ENCODE measurements at places on chromosomes 12 and 14.
A peak's percentile ranks its signal among the peaks of the same experiment; 100 is the strongest.

DNA sequence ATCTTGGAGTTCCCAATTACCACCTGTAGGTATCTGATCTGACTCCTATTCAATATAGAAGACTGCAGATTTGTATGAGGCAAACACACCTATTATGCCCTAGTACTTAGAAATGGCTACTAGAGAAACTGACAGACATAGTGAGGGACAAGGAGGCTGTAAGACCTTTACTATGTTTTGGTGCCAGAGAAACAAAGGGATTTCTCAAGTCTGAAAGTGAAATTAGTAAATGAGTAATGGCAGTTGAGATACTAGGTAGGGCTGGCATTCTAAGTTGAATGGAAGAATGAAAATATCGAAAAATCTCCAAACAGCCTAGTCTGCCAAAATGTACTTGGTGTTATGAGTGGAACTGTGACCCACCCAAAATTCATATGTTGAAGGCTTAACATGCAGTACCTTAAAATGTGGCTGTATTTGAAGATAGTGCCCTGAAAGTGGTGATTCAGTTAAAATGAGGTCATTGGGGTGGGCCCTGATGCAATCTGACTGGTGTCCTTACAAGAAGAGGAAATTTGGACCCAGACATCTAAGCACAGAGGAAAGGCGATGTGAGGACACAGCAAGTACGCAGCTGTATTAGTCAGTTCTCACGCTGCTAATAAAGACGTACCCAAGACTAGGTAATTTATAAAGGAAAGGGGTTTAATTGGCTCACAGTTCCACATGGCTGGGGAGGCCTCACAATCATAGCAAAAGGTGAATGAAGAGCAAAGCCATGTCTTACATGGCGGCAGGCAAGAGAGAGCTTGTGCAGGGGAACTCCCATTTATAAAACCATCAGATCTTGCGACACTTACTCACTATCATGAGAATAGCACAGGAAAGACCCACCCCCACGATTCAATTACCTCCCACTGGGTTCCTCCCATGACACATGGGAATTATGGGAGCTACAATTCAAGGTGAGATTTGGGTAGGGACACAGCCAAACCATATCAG, 127.0 kb downstream of the APAF1 start:
- no peak for DNase-seq

DNA sequence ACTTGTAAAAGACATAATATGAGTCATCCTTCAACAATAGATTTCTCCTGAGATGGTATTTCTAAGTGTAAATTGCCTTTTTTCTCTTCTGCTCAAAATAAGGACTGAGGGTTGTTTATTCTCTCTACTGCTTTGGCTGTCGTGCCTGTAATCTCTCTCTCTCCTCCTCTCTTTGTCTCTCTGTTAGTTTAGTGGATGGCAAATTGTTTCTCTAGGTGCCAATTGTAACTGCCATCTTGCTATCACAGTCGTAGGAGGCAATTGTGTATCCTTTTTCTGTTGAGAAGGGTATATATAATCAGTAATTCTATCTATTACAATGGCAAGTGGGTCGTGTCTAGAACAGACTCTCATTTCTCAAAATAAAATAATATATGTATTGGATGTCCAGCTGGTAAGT, 545.0 kb upstream of the FBXO33 start:
- no peak for DNase-seq

DNA sequence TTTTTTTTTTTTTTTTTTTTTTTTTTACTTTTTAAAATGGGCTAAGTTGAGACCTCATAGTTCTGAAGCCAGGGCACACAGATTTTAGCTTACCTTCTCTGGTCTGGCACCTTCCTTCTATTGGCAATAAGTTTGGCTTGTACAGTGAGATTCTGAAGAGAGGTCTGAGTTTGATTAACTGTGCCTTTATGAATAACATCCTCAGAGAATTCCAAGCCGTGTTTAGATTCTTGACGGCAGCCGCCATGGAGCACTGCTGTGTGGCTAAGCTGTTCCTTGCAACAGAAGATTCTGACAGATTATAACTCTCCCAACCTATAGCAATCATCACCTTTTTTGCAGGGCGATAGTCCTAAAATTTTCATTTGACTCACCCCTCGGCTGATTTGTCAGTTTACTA, 354.9 kb upstream of the FAR2 start:
- DNase-seq, result no peak

DNA sequence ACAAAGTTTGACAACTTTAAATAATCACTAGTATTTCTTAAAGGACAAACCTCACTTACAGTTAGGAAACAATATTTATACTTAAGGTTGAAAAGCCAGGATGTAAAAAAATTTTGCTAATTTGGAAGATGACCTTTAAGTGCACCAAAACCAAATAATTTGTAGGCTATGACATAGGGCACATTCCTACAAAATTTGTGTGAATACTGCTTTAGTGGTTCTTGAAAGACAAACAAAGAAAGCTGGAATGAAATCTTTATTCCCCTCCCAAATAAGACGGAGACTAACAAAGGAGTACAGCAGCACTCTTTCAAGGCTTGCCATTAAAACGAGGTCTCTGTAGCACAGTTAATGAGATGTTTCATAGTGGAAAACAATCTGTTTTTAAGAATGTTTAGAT, 45.6 kb downstream of the MSRB3 start:
- no peak for DNase-seq

DNA sequence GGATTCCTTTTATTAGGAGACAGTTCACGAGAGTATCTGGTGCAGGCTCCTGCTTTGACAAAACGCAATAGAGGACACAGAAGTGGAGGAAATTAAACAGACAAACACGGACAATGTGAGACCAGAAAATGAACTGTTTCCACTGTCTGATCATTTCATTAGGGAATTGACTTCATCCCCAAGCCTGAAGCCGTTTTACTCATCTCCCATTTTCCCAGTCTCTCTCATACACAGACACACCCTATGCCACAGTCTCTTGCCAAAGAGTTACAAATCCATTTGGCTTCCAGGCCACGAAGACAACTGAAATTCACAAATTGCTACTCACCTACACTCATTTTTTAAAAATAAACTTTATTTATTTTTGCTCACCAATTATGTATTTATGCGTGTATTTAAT, 1087.8 kb upstream of the TMEM132C start:
- DNase-seq, result no peak

DNA sequence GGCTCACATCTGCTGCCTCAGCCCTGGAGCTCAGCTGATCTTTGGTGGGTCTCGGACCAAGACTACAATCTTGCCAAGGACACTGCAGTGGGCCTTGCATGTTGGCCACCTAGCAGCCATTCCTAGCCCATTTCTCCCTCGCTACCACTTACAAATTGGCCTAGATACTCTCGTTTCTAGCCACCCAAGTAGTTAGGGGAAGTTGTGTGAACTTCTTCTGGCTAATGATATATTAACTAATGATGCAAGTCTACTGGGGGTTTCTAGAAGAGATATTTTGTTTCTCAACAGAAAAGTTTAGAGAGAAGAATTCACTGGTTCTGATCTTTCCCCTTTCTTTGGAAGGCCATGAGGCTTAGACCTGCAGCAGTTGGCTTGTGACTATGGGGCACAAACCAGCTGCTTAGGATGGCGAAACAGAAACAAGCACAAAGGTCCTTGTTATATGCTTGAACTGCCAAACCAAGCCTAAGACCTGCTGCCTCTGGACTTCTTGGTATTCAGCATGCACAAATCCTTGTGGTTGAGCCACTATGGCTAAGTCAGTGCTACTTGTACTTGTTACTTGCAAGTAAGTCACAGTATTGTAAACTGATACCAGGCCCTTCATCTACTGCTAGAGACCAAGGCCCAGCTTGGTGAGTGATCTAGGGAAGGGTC, 30.5 kb upstream of the GPATCH2L start:
- DNase-seq, result no peak

GRCh38 chr12:121182222-121182893, 27.6 kb upstream of the P2RX4 start:
- DNase-seq, result no peak

- DNase-seq, result peak; percentile 11
Measured at GRCh38 chr14:56555921-56556570, 23.6 kb upstream of the TMEM260 start.

DNA sequence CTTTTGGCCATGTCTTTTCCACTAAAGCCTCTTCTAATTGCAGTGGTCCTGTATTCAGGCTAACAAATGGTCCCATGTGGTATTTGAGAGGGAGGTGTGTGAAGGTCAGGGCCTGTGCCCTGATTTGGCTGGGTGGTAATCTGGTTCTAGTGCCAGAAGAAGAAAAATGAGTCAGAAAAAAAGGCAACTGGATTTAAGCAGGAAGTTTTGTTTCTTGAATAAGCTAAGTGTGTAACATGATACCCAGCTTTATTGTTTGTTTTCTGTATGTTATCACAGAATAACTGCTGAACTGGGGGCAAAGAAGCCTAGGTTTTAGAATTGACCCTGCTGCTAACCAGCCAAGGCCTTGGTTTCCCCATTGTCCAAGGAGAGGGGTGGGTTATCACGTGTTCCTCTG, 134.0 kb downstream of the ANO6 start:
- no peak for DNase-seq

DNA sequence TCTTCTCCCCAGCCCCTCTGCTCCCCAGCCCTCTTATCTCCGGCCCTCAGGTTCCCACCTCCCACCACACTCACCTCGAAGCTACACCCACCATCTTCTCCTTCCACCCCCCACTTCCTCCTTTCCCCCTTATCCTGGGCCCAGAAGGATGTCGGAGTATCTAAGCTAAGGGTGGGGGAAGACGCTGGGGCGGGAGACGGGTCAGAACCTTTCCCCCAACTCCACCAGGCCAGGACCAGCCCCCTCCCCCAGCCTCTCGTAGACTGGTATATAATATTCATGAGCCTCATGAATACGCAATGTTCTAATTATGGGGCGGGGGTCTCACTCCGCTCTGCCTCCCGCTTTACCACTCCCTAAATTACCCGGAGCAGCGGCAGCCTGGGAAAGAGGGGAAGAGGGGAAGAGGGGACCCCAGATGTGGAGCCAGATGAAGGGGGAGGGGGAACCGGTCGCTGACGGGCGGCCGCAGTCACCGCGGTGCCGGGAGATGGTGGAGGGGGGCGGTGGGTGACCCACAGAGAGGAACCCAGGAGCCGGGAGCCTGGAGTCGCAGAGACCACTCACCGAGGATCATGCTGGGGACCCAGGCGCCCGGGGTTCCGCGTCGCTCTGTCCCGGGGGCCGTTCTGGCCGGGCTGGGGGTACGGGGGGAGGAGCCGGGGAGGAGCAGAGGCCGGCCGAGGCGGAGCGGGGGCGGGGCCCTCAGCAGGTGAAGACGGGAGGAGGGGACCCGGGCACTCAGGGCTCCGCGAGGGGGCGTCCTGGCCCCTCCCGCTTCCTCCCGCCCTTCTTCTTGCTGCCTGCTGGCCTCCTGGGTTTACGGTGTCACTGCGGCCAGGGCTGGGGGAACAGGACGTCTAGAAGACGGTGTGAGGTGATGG, 6.4 kb upstream of the ZNF385A start:
- peak; percentile 83 for DNase-seq

DNA sequence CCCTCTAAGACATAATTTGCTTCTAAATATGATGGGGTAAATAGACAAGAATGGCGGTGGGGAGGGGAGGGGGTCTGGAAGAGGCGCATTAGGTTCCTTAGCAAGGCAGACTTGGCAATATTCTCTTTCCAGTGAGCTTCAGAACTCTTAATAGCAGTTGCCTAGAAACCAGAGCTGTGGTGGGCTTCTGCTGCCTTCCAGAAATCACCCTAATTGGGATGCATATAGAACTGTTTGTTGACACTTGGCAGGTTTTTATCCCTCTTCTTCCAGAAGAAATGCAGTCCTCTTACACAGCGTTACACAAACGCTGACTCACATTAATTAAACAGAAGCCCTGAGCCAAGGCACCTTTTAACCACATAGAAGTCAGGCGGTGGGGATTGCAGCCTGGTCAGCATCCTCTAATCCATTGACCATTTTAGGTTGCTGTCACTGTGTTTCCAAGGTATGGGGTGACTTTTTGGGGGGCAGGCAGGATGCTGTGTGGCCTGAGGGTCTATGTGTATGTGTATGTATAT, 114.1 kb downstream of the CCDC60 start:
- no peak for DNase-seq

- peak; percentile 73 for DNase-seq
Measured at GRCh38 chr14:104168603-104169002, 30.2 kb downstream of the KIF26A start.

DNA sequence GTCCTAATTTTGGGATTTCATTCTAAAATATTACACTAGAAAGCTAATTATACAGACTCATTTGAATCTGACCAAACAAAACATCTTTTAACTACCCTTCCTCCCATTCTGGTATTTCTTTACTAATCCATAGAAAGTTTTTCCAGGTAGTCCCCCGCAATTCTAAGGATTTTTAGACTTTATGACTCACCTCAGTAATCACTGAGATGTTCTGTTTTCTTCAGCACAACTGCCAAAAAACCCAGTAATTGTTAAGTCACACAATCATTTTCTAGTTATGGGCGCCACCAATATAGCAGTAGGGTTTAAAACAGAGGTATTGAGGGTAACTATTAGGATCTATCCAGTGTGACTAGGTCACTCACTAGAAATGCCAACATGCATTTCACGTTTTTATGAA, 1.6 kb upstream of the ARID4A start:
- DNase-seq, result no peak

DNA sequence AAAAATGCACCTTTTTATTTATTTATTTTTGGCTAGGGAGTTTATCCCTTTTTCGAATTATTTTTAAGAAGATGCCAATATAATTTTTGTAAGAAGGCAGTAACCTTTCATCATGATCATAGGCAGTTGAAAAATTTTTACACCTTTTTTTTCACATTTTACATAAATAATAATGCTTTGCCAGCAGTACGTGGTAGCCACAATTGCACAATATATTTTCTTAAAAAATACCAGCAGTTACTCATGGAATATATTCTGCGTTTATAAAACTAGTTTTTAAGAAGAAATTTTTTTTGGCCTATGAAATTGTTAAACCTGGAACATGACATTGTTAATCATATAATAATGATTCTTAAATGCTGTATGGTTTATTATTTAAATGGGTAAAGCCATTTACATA, 14.9 kb upstream of the SNAPC1 start:
- DNase-seq, result no peak

GRCh38 chr12:109098651-109099050, 1.3 kb downstream of the UNG start:
- DNase-seq, result no peak

DNA sequence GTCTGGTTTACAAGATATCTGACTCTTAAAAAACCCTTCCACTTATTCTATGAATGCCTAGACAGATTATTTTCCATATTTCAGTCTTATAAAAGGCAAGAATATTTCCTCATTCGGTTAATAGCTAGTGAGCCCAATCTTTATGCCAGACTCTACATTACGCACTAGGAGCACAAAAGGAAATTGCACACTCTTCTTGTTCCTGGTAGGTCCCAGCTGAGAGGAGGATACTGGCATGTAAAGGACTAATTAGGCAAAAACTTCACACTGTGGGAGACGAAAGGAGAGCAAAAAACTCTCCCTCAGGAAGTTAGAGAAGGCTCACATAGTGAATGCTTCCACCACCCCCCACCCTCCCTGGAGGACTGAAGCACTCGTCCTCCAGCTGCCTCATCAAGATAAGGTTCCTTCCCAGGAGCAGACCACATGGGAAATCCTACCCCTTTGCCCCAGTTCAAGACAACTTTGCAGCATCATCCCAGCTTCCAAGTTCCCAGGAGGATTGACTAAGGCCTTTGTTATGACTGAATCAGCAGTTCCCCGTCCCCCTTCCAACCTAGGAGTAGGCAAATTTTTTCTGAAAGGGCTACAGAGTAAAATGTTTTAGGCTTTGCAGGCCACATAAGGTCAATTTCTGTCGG, 14.5 kb downstream of the CAPZA3 start:
- DNase-seq, result no peak
